ENCODE measurements at places on chromosomes 16 and 17.
A peak's percentile ranks its signal among the peaks of the same experiment; 100 is the strongest.

- DNase-seq: peak; percentile 59
These were observed 125.7 kb downstream of the XYLT1 start for GRCh38 chr16:17345043-17345442.

DNA sequence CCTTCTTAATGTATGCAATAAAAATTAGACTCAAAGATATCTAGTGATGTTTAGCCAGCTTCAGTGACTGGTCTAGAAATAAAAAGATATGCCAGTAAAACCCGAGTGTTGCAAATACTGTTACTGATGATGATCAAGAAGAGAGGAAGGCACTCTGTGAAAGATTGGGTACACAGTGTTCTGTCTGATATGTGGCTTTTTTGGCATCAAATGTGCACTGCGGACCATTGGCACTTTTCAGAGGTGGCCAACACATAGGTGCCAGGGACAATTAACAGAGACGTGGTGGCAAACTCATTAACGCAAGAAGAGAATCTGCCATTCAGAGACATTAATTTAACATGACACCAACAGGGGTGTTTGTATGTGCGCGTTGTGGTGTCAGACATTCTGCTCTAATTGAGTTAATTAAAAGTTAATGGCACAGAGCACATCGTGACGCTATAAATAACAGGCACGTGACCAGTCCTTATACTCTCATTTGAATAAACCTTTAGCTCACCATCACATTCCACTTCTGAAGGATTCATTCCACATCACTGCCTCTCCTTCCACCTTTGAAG lies 549.3 kb upstream of the HSBP1 start:
- DNase-seq: no peak

DNA sequence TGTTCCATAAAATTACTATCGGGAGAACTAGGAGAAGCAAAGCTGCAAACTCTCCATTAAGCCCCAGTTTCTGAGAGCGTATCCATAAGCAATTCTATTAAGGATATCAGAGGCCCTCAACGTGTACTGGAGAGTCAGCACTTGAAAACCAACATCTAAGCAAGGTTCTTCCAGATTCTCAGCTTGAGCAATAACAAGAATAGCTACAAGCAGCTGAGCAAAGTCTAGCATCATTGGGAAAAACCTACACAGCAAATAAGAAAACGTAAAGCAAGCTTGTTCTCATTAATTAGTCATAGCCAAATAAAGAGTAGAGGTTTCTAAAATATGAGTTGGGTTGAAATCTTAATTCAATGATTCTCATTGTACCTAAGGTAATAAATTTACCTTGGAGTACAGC lies 26.9 kb upstream of the COX10 start:
- no peak for DNase-seq

DNA sequence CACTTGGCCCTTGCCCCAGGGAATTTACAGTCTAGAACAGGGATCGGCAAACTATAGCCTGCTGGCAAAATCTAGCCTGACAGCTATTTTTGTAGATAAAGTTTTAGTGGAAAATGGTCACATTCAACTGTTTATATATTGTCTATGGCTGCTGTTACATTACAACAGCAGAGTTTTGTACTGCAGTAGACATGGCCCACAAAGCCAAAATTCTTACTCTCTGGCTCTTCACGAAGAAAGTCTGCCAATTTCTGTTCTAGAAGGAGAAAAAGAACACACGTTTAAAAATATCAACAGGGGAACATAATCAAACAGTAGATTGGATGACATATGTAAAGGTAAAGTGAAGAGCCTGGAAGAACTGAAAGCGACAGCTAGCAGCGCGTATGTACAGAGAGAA lies 33.2 kb upstream of the CCDC182 start:
- DNase-seq: no peak

- DNase-seq: no peak
These were observed 16.2 kb downstream of the UNC13D start for GRCh38 chr17:75828076-75828400.

DNA sequence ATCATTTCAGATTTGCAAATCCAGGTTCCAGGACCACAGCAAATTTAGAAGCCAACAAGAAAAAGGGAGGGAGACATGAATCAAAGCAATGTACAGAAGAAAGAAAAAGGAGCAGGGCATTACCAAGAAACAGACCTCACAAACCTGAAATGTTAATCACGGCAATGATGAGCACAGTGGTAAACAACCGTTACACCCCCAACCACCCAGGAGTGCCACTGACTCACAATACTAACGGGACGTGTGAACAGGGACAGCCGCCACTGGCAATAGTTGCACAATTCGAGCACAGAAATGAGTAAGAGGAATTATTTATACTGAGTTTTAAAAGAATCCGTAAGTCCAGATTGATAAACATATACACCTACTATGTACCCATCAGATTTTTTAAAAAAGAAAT lies 13.8 kb downstream of the USP22 start:
- DNase-seq: peak; percentile 9

- DNase-seq: no peak
These were observed 608.6 kb upstream of the EEF2KMT start for GRCh38 chr16:5706211-5706610.

- DNase-seq: no peak
These were observed 30.0 kb downstream of the SOX9 start for GRCh38 chr17:72150632-72151460.

DNA sequence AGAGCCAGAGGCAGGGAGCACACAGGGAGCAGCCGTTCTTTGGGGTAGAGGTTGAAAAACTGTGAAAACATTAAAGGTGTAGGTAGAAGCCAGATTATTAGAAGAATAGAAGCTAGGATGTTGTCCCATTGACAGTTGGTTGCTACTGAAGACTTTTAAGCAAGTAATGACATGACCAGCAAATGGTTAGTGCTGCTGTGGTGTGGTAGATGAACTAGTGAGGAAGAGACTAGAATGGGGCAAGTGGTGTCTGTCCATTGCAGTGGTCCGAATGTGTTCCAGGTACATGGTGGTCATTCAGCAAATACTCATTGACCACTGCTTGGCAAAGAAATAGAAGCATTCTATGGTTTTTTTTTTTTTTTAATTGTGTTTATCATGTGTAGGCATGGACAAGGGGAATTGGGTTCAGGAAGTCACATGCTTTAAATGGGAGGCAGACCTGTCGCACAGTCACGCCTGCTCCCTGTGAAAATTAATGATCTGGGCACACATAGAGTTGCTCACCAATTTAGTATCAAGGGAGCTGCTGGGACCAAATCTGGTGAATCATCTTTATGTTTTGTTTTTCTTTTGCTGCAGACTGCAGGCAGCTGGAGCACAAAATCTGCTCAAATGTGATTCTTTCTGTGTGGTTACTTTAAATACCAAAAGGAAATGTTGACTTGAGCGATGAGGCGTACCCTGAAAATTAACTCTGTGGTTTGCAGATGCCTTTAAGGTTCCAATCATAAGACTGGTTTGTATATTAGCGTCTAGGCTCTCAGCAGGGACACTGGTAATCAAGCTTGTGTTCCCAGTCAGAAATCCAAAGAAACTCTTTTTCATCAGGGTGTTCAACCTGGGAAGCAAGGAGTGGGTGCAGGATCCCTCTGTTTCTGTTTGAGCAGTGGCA lies 30.7 kb downstream of the YPEL2 start:
- no peak for DNase-seq

DNA sequence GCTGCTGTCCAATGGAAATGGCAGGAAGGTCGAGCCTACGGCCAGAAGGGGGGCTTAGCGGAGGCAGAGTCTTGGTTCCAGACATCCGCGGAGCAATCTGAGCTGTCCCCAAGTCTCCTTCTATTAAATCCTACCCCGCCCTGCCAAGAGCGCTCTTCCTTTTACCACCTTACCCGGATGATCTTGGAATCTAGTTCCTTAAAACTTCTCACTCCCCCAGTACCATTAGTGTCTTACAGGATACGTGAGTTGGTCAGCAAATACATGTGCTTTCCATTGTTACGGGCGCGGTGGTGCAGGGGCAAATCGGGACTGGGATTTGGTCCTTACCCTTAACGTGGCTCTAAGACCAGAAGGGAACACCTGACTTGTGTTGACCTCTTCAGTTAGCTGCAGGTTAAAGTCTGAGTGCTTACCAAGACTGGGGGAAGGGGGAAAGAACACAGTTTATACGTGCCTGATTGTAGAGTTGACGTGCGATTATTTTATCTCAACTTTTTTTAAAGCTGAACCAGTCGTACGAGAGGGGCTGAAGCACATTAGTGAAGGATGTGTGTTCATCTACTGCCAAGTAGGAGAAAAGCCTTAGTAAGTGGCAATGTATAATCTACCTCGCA lies 495 bp downstream of the TXNDC17 start:
- DNase-seq: no peak

DNA sequence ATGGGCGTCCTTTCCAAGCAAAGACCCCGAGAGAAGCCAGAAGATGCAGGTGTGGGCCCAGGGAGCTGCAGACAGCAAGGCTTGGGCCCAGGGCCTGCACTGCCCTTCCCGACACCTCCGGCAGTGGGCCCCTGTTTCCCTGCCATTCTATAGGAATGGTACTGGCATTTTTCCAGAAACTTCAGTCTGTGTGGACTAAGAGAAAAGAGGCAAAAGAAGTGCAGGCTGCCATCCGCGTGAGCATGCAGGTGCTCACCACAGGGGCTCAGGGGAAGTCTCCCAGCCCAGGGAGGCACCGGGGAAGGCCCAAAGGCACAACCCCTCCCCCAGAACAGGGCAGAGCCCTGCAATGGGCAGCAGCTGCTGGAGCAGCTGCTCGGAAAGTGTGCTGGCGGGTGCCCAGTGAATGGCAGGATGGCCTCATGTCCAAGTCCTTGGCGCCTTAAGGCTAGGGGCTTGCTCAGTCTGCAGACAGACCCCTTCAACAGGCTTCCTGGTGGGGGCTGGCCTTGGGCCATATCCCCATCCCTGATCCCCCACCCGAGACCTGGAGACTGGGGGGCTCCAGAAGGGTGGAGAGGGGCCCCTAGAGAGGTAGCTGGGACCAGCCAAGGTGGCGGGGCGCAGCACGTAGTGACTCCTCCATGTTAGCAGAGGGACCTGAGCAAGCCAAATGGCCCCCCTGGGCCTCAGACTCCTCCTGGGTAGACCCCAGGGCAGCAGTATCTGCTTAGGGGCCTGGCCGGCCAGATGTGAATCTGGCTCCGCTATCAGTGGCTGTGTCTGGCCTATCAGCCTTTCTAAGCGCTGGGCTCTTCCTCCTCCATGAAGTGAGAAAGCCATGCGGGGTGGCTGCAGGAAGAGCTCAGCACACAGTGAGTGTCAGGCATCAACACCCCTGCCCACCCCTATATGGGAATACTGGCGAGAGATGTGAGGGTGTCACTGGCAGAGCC lies 6.7 kb upstream of the TPPP3 start:
- peak; percentile 84 for DNase-seq

GRCh38 chr16:73319261-73319660 lies 271.3 kb upstream of the ZFHX3 start:
- DNase-seq: no peak

- DNase-seq: no peak
These were observed 5.5 kb downstream of the OR4D1 start for GRCh38 chr17:58153671-58154070.

DNA sequence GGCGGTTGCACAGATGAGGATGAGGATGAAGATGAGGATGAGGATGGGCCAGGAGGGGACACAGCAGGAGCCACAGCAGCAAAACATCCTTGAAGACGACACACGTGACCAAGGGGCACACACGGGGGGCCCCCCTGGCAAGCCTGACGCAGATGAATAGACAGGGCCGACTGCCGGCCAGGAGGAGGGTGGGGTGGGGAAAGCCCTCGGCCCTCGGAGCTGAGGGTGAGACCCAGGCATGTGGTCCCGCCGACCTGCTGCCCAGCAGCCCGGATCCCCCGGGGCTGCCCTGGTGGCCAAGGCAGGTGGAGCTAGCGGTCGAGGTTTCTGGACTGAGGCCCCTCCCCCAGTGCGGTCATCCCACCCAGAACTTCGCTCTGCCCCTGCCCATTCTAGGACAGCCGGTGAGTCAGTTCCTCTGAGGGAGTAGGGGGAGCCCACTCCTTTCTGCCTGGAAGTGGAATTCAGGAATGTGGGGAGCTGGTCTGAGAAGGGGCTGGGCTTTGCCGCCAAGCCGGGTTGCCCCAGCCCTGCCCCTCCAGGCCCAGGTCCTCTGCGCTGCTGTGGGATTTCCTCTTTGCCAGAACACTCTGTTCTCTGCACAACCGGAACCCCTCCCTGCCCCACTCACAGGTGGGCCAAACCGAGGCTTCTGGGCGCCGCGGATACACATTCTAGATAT lies 9.9 kb downstream of the CYGB start:
- peak; percentile 80 for DNase-seq

DNA sequence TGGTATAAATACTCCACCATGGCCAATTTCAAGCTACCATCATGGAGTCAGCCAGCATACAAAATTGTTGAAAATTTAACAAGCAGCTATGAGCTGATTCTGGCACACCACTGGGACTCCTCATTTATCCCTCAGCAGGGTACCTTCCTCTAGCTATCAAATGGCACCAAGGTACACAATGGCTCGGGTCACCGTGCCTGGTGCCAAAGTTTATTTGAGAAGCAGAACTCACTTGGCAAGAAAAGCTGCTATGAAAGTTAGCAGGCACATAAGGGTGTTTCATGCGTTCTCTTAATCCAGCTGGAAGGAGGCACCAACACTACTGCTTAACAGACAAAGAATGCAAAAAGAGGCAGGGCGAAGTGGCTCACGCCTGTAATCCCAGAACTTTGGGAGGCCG lies 51.6 kb downstream of the IKZF3 start:
- DNase-seq: no peak

GRCh38 chr17:51908841-51909537 lies 249.5 kb downstream of the CA10 start:
- DNase-seq: no peak

DNA sequence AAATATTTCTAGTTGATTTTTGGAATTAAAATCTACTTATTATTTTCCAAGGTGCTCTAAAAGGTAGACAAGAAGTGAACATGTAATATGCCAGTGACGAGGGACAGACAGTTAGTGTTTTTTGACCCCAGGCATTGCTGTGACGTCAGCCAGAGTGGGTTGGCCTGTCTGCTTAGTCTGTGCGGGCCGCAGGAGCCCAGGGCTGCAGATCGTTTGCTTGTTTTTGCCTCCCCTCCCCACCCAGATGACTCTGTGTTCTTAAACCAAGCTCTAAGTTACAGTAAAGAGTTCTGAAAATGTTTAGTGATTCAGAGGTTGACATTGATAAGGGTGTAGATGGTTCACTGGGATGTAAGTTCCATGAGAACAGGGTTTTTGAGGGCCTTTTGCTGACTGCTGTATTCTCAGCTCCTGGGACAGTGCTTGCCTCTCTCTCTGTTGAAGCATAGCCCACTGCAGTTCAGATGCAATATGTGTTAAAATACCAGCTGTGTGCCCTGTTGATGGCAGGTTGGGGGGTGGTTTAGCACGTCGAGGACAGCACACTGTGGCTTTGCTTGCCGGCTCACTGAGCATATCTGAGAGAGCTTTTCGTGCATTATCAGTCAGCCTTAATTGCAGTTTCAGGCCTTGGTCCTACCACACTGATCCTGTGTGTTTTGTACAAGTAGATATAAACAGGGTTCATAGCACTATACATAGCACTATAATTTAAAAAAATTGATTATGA lies 64.8 kb downstream of the SEC14L1 start:
- no peak for DNase-seq

GRCh38 chr16:58062821-58063220 lies 37.3 kb downstream of the MMP15 start:
- no peak for DNase-seq

Measured in right hindlimb (tissue), 1 donor.